ENCODE measurements at places on chromosomes 6 and 20.

DNA sequence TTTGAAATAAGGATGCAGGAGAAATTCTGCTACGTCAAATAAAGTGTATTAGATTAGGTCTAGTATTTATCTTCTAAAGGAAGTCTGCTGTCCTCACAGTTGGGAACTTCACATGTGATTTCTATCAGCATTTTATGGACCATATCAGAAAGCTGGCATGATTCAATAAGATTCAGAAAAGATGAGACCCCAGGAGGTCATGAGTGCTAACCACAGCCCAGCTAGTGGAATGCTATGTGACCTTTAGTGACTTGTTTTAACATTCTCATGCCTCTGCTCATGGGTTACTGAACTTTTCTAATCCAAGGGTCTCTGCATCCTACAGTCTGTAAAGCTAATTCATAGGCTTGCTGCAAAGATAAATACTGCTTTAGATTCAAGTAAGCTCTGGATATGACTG, 150.1 kb downstream of the GMPR start:
- no peak for DNase-seq

DNA sequence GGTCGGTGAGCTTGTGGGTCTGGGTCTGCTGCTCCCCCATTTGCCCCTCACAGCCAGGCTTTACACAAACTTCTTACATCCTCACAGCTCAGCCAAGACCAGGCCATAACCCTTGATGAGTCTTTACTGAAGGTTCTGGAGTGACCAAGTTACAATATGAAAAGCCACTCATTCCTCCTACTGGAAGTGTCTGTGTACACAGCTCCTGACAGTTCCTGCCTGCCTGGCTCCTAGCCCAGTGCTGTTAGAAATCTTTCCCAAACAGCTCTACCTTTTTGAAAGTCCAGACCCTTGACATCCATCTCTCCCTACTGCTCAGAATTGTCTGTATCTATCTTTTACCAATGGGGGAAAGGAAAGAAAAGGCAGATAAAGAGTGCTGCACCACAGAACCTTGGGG, 106.9 kb downstream of the PAX1 start:
- DNase-seq: no peak

DNA sequence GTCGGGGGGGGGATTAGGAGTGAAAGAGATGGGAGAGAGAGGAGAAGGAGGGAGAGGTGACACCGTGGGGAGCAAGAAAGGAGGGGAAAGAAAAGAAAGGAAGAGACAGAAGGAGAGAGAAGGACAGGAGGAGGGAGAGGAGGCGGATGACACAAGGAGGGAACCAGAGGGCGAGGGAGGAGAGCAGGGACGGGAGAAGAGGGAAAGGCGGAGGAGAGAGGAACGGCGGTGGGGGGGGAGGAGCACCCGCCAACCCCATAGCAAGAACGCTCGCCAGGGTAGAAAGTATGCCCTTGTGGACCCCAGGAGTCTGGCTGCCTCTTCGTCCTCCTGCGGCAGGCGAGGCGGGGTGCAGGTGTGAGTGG, 4.5 kb upstream of the INSM1 start:
- no peak for DNase-seq

GRCh38 chr6:16450285-16450684, 211.9 kb downstream of the GMPR start:
- no peak for DNase-seq

DNA sequence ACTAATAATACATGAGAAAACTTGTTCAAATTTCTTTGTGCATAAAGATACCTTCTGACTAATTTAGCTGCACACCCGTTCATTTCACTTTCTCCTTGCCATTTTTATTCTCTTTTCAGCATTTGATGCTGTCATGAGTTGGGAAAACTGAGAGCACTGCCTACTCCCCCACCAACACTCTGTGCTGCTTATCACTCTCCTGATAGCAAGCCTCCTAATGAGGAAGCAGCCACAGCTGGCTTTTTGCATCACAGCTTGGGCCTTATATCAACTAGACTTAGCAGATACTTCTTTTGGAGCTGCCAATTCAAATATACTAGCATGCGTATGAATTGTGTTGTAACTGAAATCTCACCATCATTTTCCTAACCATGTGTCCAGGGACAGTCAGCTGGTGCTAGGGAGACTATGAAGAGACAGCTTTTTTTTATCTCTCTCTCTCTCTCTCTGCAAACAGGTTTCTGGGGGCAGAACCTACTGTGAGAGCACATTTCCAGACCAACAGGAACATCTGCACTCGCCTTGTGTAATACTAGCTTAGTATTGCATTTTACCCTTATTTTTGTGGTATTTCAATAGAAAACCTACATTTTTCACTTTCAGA, 699.0 kb downstream of the KHDRBS2 start:
- no peak for DNase-seq

- DNase-seq: no peak
Observed at GRCh38 chr6:145865595-145865994, 51.0 kb upstream of the FBXO30 start.

GRCh38 chr20:43563429-43563828, 4.6 kb downstream of the SGK2 start:
- DNase-seq: no peak

Data from activated CD4-positive, alpha-beta T cell treated with anti-CD3 and anti-CD28 coated beads for 48 hours (primary cell).